NB4 (cell line): ENCODE measurements at places on chromosomes 1 and 21.
A peak's percentile ranks its signal among the peaks of the same experiment; 100 is the strongest.

GRCh38 chr1:176876966-176877515 is 287.5 kb downstream of the ASTN1 start:
- no peak for DNase-seq

DNA sequence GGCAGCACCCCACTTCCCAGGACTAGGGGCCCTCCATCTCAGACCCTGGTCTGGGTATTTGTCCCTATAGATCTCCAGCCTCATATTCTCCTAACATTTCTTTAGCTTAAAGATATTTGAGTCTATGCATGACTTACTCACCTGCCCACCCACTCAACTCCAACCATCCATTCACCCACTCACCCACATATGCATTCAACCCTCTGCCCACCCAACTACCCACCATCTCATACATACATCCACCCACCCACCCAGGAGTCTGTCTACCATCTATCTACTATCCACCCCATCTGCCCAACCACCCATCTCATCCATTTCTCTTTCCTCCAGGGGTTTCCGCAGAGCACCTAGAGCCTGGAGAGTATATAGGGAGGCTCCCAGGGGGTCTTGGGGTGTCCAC is 42.7 kb downstream of the FAAH start:
- DNase-seq = no peak

DNA sequence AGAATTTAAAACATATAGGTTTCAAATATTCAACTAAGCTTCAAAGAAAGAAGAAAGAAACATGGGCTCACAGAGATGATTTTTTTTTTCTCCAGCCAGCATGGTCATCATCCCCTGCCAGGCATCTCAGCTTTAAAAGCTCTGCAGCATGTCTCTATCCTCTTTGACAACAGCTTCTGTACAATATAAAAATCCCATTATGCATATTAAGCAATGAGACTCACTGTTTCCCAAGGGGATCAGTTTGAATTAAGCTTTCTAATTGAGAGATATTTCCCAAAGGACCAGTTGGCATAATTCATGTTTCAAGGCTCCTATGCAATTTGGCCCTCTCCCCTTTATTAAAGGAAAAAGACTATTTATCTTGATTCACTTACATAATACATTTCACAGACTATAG is 220.3 kb downstream of the GRIK1 start:
- no peak for DNase-seq

DNA sequence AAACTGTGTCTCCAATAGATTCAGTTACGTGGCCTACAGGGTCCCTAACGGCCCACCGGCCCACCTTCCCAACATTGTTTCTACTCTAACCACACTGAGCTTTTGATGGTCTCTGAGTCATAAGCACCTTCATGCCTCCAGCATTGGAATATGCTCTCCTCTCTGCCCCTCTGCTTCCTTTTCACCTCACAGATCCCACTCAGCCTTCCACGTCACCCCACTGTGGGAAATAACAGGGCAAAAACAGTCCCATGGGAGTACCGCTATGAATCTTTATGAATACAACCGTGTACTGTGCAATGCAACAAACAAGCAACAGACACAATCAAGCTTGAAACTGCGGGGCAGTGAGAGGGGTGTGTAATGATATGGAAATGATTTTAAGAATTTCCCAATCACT is 5.3 kb upstream of the SARS1 start:
- DNase-seq = no peak

DNA sequence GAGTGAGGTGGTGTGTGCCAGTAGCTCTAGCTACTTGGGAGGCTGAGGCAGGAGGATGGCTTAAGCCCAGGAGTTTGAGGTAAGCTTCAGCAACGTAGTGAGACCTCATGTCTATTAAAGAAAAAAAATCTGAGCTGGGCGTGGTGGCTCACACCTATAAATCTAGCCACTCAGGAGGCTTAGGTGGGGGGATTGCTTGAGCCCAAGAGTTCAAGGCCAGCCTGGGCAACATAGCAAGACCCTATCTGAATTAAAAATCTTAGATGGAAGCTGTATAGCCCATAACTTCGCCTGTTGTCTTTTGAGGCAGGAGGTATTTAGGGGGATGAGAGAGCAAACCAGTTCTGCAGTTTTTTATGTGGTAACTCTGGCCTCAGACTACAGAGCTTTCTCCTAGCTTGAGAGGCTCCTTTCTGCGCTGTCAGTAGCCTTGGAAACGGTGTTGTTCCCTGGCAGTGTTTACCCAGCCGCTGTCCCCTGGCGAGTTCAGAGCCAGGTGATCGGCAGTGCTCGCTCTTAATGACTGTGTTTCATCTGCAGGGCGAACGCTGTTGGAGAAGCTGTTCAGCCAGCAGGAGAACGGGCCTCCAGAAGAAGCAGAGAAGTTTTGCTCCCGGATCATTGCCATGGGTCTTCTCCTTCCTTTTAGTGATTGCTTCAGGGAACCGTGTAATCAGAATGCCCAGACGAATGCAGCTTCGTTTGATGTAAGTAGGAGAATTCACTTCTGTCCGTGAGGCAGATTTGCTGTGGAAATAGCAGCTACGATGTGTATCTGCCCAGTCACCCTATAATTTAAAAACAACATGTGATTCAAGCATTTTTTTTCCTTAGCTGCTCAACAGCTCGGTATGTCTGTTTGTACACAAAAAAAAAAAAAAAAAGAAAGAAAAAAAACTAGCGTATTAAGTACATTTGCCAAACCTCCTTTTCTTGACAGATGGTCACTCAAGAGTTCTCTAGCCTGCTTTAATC is 31.2 kb downstream of the FMN2 start:
- DNase-seq = no peak

- DNase-seq = no peak
Measured at GRCh38 chr1:55735106-55735505, 519.9 kb upstream of the USP24 start.

DNA sequence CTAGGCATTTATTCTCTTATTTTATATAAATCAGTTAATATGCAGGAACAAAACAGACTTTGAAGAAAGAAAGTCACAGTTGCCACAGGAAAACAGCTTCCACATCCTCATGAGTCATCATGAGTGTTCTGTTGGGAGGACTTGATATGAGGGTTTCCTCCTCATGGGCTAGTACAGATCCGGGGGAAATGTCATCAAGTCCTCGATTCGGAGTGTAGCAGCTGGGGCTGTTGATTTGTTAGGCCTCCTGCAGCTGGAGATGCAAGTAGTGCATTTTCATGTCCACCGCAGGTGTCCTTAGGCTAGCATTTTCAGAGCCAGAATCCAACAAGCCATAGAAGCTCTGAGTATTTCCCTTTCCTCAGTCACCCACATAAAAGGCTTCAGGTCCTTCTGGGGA is 36.7 kb downstream of the ADAM30 start:
- peak; percentile 84 for DNase-seq

DNA sequence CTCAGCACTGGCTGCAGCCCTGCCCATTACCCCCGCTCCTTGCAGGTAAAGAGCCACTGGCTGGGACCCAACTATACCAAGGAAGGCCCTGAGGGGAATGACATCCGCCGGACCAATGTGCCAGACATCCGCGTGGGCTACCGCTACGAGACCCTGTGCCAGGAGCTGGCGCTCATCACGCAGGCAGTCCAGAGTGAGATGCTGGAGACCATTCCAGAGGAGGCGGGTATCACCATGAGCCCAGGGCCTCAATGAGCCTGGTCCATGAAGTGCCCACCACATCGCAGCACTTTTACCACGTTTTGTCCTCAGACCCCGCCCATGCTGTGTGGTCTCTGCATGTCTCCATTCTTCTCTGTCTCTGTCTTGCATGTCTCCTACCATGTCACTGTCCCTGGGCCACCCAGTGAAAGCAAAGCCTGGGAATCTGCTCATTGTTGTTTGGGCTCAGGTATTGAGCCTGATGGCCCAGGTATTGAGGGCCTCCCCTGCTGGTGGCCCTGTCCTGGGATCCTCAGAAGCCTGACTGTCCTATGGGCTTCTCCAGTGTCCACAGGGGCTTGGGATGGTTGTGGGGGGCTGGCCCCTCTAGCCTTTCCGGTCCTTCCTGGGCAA is 11.4 kb downstream of the AMPD2 start:
- no peak for DNase-seq

DNA sequence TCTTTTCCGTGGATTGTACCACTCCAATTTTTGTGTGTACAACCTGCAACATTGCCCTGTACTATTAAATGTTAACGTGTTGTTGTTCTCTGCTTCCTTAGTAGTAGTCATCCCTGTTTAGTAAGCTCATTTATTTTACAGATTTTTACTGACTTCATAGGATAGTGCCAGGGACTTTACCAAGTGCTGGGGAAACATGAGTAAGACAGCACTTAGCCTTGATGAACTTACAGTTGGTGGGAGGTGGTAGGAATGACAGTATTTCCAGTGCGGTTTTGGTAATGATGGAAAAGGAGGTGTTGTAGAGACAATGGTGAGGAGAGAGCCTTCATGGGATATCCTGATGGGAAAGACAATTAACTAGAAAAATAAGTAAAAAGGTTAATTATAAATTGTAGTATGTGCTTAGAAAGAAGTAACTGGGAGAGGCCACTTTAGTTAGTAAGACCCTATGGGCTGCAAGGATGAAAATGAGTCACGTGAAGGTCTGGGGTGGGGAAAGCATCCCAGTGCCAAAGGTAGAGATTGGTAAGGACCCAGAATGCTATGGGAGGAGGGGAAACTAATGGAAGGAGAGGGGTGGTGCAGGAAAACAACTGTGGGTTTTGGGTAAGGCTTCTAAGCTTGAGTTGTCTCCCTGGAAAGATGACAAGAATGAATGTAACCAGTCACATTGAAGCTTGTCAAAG is 1.7 kb downstream of the RLF start:
- DNase-seq = no peak

- no peak for DNase-seq
Measured at GRCh38 chr21:46428286-46428685, 30.4 kb upstream of the DIP2A start.

DNA sequence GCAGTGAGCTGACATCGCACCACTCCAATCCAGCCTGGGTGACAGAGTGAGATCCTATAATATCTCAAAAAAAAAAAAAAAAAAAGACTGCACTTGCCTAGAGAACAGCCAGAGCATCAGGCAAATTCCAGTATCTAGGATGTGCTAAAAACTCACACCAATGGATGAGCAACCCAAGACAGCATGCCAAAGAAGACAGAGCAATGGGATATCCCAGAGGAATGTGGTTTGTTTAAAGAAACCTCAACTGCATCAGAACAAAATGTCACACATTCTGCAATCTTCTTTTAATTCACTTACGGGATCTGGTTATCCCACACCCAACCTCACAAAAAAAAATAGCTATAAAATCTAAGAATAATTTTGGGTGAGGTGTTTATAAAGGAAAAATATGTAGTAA is 7.3 kb downstream of the KCNH1 start:
- DNase-seq = no peak

DNA sequence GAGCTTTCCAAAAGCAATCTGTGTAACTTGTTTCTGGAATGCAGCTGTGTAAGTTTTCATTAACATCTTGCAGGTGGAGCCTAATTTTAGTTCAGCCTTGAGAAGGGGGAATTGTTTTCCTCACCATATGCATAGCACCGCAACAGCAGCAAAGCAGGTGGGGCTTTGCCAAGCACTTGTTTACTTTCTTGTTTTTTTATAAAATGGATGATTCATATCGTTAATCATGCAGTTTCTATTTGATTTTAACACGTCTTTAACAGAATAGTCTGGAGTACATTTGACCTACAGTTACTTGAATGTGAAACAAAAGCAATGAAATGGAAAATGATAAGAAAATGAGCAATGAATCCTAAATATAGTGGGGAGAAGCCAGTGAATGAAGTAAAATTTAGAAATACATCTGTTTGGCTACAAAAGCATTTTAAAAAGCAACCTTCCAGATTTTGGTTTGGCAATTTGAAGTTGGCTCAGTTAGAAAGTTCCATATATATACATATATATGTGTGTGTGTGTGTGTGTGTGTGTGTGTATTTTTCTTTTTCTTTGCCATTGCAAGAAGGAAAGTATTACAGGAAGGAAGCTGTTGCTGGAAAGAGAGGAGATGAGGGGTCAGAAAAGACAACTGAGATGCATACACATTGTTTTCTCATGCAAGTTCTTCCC is 119.0 kb upstream of the ADGRL2 start:
- DNase-seq = no peak

- DNase-seq = peak; percentile 74
Measured at GRCh38 chr1:14782741-14783591, 184.5 kb downstream of the KAZN start.

- peak; percentile 82 for DNase-seq
Measured at GRCh38 chr1:46480959-46481646, 8.5 kb upstream of the DMBX1 start.

GRCh38 chr1:115647507-115647906 is 5.7 kb downstream of the VANGL1 start:
- DNase-seq = no peak

GRCh38 chr1:25744140-25744581 is 55.8 kb upstream of the SELENON start:
- no peak for DNase-seq

DNA sequence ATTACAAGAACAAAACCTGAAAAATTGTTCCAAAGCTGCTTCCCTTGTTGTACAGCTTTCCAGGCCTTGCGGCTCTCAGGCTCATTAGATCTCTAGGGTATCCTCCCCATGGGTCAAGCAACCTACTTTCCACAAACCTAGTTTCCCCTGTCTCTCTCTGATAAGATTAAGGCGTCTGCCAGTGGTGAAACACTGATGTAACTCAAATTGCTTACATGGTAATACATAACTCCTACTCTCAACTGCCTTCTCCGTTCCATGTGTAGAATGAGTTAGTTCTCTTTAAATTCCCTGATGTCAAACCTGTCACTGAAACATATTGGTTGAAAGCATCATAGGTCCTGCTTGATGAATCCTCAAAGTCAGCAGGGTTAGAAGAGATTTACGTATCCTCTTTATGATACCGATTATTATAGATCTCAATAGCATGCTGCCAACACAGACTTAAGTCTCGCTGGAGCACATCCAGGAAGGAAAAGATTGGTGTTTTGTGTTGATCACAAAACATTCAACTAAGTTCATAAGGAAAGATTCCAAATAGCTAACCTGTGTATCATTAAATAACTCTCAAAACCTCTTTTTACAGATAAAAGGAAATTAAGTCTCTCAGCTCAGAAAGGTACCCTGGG is 10.6 kb downstream of the PPP1R15B start:
- DNase-seq = no peak

GRCh38 chr1:234915924-234916675 is 212.5 kb downstream of the TOMM20 start:
- peak; percentile 85 for DNase-seq

- DNase-seq = no peak
Measured at GRCh38 chr1:100530141-100530540, 7.8 kb upstream of the GPR88 start.

DNA sequence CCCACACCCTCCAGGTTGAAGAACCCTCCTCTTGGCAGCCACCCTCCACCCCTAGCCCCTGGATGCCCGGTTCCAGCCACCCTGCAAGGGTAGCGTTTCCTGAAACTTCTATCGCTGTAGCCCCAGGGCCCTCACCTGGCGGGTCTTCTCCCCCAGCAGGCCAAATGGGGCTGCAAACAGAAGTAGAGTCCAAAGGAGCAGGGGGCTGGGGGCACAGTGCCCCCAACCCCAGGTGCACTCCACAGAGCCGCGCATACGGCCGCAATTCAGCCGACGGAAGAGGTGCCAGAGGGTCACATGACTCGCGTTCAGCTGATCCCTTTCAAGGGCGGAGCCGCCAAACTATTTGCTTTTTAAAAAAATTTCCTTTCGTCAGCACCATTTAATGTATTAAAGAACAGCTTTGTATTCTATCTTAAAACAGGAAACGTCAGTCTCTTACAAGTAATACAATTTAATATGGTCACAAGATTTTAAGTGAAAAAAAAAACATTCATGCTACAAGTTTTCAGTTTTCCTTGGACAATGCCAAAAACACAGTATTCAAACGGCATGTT is at the start of gene GLMP:
TSS of gene GLMP (minus strand) at position 289 of the 557 bp plus-strand sequence. CDS start at position 255, 34 bp downstream.
- no peak for DNase-seq
